ENCODE measurements at places on chromosomes 11 and 22.

GRCh38 chr11:97570636-97571035 lies 1180.8 kb downstream of the JRKL start:
- H3K36me3 ChIP-seq, result no peaks in the 10 kb centered on the region
- no peaks in the 10 kb centered on the region for H3K4me1 ChIP-seq
- H3K27me3 ChIP-seq, result no peaks in the 10 kb centered on the region

- H3K4me1 ChIP-seq, result peaks cover 22% of the 10 kb centered on the region
- H3K36me3 ChIP-seq, result peaks cover 3% of the 10 kb centered on the region
- DNase-seq, result no peak
- peak overlapping the region; percentile 58 for H3K4me3 ChIP-seq
Observed at GRCh38 chr11:64250415-64251015, 815 bp upstream of the PLCB3 start.

GRCh38 chr11:15675683-15676082 lies 561.0 kb downstream of the INSC start:
- H3K4me3 ChIP-seq, result no peak overlapping the region
- no peak for DNase-seq
- no peaks in the 10 kb centered on the region for H3K27me3 ChIP-seq
- no peaks in the 10 kb centered on the region for H3K4me1 ChIP-seq
- H3K36me3 ChIP-seq, result no peaks in the 10 kb centered on the region
- H3K27ac ChIP-seq, result no peak overlapping the region

DNA sequence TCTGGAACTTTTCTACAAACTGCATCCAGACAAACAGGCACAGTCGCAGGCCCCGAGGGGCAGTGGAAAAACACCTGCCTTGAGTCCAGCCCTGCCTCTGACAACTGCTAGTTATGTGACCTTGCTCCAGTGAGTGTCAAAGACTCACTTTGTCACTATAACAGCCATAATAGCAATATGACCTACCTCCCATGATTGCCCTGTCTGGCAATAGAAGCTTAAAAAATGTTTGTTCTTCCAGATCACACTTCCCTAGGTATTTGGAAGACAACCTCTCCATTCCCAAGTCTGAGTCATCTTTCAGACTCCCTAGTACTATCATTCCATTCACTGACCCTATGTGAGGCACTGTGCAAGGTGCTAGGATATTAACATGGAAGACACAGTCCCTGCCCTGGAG lies 74.5 kb downstream of the RPL27A start:
- peaks cover 18% of the 10 kb centered on the region for H3K4me1 ChIP-seq
- H3K27ac ChIP-seq, result no peak overlapping the region
- peak; percentile 71 for DNase-seq
- no peaks in the 10 kb centered on the region for H3K36me3 ChIP-seq
- H3K27me3 ChIP-seq, result no peaks in the 10 kb centered on the region

DNA sequence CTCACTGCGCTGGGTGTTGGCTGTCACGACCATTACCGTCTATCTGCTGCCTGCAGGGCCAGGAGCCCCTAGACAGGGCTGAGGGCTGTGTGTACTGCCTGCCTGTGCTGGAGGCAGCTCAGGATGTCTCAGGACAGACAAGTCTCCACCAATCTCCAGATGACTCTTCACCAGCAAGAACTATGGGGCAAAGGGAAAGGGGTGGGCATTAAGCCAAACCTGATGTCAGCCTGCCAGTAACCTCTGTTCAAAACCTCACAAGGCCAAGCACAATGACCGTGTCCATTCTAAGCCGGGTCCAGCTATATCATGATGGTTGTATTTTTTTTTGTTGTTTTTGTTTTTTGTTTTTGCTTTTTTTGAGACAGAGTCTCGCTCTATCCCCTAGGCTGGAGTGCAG lies 31.6 kb downstream of the MAFF start:
- DNase-seq, result no peak
- no peak overlapping the region for H3K4me3 ChIP-seq
- peaks cover 30% of the 10 kb centered on the region for H3K36me3 ChIP-seq
- no peak overlapping the region for H3K27ac ChIP-seq

- H3K27ac ChIP-seq, result no peak overlapping the region
- no peak for DNase-seq
- peaks cover 32% of the 10 kb centered on the region for H3K4me1 ChIP-seq
- H3K4me3 ChIP-seq, result peak overlapping the region; percentile 51
- no peaks in the 10 kb centered on the region for H3K27me3 ChIP-seq
- H3K36me3 ChIP-seq, result peaks cover 7% of the 10 kb centered on the region
Observed at GRCh38 chr11:503179-503981, 3.7 kb downstream of the RNH1 start.

- DNase-seq, result no peak
- H3K4me1 ChIP-seq, result peaks cover 10% of the 10 kb centered on the region
- no peak overlapping the region for H3K27ac ChIP-seq
- peaks cover 32% of the 10 kb centered on the region for H3K27me3 ChIP-seq
- H3K36me3 ChIP-seq, result no peaks in the 10 kb centered on the region
- no peak overlapping the region for H3K4me3 ChIP-seq
Observed at GRCh38 chr11:113389272-113389671, 1.7 kb downstream of the ANKK1 start.

DNA sequence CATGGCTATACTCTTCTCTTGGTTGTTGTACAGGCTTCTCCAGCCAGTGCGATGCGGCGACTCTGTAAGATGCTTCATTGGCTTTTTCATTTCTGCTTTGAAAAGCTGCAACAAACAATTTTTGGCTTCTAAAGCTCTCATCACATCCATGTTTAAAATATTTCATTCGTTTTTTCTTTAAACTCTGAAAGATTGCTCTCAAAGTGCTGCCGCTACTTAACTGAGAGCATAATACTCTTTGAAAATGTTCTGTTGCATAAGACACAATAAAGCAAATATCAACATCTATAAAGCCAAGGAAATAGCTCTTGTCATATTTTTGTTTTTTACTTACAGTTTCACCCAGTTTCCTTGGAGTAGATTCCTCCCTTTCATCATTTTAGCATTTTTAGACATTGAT lies 468.3 kb downstream of the TBC1D22A start:
- H3K4me3 ChIP-seq, result no peak overlapping the region
- H3K4me1 ChIP-seq, result no peaks in the 10 kb centered on the region
- no peaks in the 10 kb centered on the region for H3K27me3 ChIP-seq

- H3K4me3 ChIP-seq, result no peak overlapping the region
- H3K27me3 ChIP-seq, result no peaks in the 10 kb centered on the region
- no peak overlapping the region for H3K27ac ChIP-seq
- peaks cover 46% of the 10 kb centered on the region for H3K4me1 ChIP-seq
- no peaks in the 10 kb centered on the region for H3K36me3 ChIP-seq
- peak; percentile 70 for DNase-seq
Observed at GRCh38 chr22:23218867-23219251, 38.5 kb downstream of the BCR start.

Measured in astrocyte (in vitro differentiated cells and primary cell).